Naive thymus-derived CD4-positive, alpha-beta T cell (primary cell): ENCODE measurements at places on chromosomes 3 and 15. TPM values are rescaled to one million over a fixed set of nuclear protein-coding genes. Genes with fewer than 3 reads are reported as not detected.

DNA sequence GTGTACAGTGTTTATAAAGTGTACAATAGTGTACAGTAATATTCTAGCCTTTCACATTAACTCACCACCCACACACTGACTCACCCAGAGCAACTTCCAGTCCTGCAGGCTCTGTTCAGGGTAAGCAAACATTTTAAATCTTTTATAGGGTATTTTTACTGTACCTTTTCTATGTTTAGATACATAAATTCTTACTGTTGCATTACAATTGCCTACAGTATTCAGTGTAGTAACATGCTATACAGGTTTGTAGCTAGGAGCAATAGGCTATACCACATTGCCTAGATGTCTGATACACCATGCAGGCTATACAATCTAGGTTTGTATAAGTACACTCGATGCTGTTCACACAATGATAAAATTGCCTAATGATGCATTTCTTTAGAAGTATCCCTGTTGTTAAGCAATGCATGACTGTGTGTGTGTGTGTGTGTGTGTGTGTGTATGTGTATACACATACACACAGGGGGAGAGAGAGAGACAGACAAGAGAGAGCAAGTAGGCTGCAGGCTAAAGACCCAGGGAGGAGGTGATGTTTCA, 72.5 kb upstream of the PRR23C start:
- no peaks in the 10 kb centered on the region for H3K4me1 ChIP-seq
- no peaks in the 10 kb centered on the region for H3K36me3 ChIP-seq
- no peak for DNase-seq
- H3K27ac ChIP-seq, result no peak overlapping the region
- H3K4me3 ChIP-seq, result no peak overlapping the region
- no peaks in the 10 kb centered on the region for H3K27me3 ChIP-seq

- no peak overlapping the region for H3K27ac ChIP-seq
- H3K36me3 ChIP-seq, result no peaks in the 10 kb centered on the region
- no peaks in the 10 kb centered on the region for H3K4me1 ChIP-seq
- H3K4me3 ChIP-seq, result no peak overlapping the region
- no peaks in the 10 kb centered on the region for H3K27me3 ChIP-seq
Measured at GRCh38 chr15:80203361-80203885, 48.6 kb downstream of the CTXND1 start.

DNA sequence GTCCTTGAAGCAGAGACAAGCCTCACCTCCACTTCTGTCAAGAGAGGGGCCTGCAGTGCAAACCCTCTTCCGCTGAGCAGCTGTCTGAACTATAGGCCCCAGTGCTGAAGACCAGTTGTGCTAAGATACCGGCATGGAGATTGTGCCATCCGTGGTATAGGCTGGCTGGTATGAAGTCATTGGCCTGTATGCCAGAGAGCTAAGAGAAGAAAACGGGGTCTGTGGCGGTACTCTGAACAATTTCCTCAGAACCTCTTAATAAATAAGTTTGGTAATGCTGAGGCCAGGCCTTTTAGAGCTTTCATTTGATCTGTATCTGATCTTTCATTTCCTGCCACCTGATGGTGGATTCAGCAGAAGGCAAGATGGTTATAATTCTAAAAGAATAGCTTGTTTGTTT, 123.0 kb downstream of the LRIG1 start:
- H3K36me3 ChIP-seq, result peaks cover 65% of the 10 kb centered on the region
- H3K27me3 ChIP-seq, result no peaks in the 10 kb centered on the region
- DNase-seq, result no peak
- peaks cover 3% of the 10 kb centered on the region for H3K4me1 ChIP-seq

- no peaks in the 10 kb centered on the region for H3K4me1 ChIP-seq
- no peaks in the 10 kb centered on the region for H3K36me3 ChIP-seq
- no peak overlapping the region for H3K4me3 ChIP-seq
- peaks cover 12% of the 10 kb centered on the region for H3K27me3 ChIP-seq
- no peak overlapping the region for H3K27ac ChIP-seq
Measured at GRCh38 chr3:37447732-37448131, 273.4 kb upstream of the LRRFIP2 start.

DNA sequence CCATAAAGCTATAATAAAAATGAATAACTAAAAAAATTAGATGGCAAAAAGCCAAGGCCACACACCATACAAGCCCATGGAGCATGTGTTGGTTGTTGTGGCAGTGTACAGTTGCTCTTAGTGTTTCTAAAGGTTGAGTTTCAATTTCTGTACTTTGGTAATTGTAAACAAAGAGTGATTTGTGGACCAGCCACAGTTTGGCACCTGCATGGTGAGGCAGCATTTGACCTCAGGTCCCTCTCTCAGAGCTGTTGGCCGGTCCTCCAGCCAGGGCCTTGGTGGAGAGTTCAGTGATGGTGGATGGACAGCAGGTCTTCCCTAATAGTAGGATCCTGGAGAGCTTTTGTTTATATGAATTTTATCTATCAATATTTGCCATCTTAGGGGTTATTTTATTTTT, 5.6 kb downstream of the ACAD9 start:
- H3K4me1 ChIP-seq, result peaks cover 10% of the 10 kb centered on the region
- H3K27me3 ChIP-seq, result no peaks in the 10 kb centered on the region
- no peak for DNase-seq
- H3K4me3 ChIP-seq, result no peak overlapping the region

DNA sequence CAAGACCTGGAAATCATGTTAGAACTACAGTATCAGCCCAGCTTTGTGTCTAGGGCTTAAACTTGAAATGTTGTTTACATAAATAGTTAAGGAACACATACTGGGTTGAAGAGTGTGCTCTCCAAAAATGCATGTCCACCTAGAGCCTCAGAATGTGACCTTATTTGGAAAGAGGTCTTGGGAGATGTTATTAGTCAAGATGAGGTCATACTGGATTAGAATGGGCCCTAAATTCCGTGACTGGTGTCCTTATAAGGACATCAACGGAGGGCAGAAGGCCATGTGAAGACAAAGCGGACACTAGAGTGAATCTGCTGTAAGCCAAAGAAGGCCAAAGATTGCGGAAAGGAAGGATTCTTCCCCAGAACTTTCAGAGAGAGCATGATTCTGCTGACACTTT, 759.2 kb upstream of the CFAP20DC start:
- H3K4me3 ChIP-seq, result no peak overlapping the region
- H3K4me1 ChIP-seq, result no peaks in the 10 kb centered on the region

- no peaks in the 10 kb centered on the region for H3K4me1 ChIP-seq
- H3K27me3 ChIP-seq, result no peaks in the 10 kb centered on the region
- H3K4me3 ChIP-seq, result no peak overlapping the region
- H3K27ac ChIP-seq, result no peak overlapping the region
- no peaks in the 10 kb centered on the region for H3K36me3 ChIP-seq
Measured at GRCh38 chr15:51398626-51399025, 57.2 kb downstream of the GLDN start.

GRCh38 chr3:61030469-61031035, 220.7 kb downstream of the FHIT start:
- H3K27ac ChIP-seq, result no peak overlapping the region
- no peaks in the 10 kb centered on the region for H3K4me1 ChIP-seq
- no peak overlapping the region for H3K4me3 ChIP-seq
- H3K27me3 ChIP-seq, result no peaks in the 10 kb centered on the region
- H3K36me3 ChIP-seq, result no peaks in the 10 kb centered on the region

GRCh38 chr15:43908516-43909050, 81.8 kb downstream of the WDR76 start:
- DNase-seq, result no peak
- no peaks in the 10 kb centered on the region for H3K4me1 ChIP-seq
- H3K4me3 ChIP-seq, result no peak overlapping the region
- no peaks in the 10 kb centered on the region for H3K27me3 ChIP-seq

DNA sequence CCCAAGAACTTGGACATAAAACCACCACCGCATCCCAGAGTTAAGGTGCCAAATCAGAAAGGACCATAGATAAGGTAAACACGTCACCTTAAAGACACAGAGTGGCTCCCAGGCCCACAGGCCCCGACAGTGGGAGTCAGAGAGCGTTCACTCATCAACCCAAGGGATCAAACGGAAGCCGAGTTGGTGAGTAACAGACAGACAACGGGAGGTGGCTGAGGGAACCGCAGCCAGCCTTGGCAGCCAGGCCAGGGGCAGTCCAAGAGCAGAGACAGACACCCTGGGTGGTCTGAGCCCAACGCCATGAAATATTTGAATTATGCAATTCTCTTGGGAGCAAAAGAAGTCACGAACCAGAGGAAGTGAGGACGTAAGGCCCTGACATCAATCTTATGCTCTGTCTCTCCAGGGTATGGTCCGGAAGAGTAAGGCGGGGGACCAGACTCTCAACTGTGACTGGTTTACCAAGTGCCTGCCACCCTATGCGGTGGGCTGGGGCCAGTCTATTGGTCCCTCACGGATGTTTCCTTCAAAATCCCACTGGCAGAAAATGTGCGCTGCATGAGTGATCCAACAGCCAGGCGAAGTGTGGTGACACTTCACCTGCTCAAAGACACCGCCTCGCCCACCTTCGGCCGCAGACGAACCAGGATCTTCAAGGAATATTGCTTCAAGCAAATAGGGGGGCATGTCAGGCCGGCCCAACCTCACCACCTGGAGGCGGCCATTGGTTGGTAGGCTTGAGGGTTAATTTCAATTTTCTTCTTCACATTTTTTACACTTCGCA, 34.3 kb downstream of the TMEM44 start:
- no peaks in the 10 kb centered on the region for H3K36me3 ChIP-seq
- H3K4me3 ChIP-seq, result no peak overlapping the region
- no peak overlapping the region for H3K27ac ChIP-seq

- no peaks in the 10 kb centered on the region for H3K36me3 ChIP-seq
- no peak for DNase-seq
- no peak overlapping the region for H3K27ac ChIP-seq
- no peak overlapping the region for H3K4me3 ChIP-seq
Measured at GRCh38 chr3:26171006-26171405, 381.1 kb downstream of the OXSM start.

The ABI3BP gene
- total RNA-seq, result not detected in 2 replicates

The MORC1 gene
- 0.12 TPM for total RNA-seq

DNA sequence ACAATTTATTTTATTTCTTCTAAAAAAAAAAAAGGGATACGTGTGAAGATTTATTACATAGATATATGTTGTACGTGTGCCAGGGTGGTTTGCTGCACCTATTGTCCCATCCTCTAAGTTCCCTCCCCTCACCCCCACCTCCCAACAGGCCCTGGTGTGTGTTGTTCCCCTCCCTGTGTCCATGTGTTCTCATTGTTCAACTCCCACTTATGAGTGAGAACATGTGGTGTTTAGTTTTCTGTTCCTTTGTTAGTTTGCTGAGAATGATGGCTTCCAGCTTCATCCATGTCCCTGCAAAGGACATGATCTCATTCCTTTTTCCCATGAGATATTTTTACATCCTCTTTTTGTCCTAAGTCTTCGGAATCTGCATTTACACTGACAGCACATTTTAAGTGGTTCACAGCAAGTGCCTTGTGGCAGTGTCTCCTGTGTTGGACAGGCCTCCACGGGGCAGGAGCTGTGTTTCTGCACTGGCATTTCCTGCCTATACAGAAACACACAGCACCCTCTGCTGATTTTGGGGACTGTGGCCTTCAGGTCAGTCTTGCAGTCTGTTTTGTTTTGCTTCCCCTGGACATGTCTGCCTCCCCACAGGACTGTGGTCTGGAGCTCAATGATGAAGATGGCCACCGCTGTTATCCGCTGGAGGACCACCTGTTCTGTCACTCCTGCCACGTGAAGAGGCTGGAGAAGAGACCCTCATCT, 12.7 kb upstream of the SACM1L start:
- peaks cover 19% of the 10 kb centered on the region for H3K36me3 ChIP-seq
- DNase-seq, result no peak
- peaks cover 11% of the 10 kb centered on the region for H3K4me1 ChIP-seq
- H3K27me3 ChIP-seq, result no peaks in the 10 kb centered on the region
- H3K4me3 ChIP-seq, result peak overlapping the region; percentile 55

The PAK6 gene
- 1.9 TPM for total RNA-seq

DNA sequence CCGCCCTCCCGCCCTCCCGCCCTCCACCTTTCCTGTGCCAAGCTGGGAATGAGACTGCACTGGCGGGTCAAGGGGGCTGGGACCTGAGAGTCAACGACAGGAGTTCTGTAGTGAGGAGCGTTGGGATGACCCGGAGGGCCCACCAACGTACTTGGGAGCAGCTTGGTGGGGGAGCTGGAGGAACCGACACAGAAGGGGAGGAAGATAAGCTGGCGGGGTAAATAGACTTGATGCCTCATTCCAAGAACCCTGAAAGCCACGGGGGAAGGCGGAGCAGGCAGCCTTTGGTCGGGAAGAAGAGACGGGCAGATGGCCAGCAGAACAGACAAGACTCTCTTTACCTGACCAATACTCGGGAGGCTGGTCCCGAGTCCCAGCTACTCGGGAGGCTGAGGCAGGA, 277 bp downstream of the FMN1 start:
- no peaks in the 10 kb centered on the region for H3K36me3 ChIP-seq
- peaks cover 9% of the 10 kb centered on the region for H3K4me1 ChIP-seq

DNA sequence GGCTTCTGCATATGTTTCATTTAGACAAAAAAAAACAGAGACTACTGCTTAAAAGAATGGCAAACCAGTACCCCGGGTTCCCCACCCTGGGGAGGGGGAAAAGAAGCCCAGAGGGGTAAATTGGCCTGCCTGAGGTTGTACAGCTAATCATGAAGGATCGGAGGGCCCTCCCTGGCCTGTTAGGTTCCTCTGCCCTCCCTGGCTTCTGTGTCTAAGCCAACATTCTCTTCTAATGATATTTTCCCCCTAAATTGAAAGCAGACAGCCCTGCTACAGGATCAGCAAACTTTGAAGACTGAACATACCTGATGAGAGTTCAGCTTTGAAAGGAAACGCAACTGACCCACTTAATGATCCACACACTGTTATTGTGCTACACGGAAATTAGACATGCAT, 2.5 kb downstream of the ARHGAP31 start:
- no peak overlapping the region for H3K27ac ChIP-seq
- H3K4me3 ChIP-seq, result peak overlapping the region; percentile 21
- no peaks in the 10 kb centered on the region for H3K36me3 ChIP-seq
- H3K27me3 ChIP-seq, result no peaks in the 10 kb centered on the region
- no peak for DNase-seq

DNA sequence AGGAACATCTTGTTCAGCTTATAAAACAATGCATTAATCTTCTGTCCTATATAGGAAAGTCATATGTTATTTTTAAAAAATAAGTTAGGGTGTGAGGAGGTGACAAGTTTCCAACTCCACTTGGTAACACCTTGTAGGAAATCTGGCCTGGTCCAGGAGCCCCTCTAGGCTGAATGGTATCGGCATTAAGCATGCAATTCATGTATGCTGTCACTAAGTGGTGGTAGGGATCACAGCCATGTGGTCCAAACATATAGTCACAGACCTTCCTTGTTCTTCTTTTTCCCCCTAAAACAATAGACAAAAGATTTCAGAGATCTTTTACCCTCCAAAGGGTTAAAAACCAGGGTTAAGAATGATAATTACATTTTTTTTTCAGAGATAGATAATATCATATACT, 4.2 kb upstream of the APBA2 start:
- peaks cover 6% of the 10 kb centered on the region for H3K4me1 ChIP-seq
- no peak overlapping the region for H3K27ac ChIP-seq
- H3K4me3 ChIP-seq, result no peak overlapping the region

GRCh38 chr3:73148682-73149081, 87.2 kb downstream of the EBLN2 start:
- no peak for DNase-seq
- no peaks in the 10 kb centered on the region for H3K36me3 ChIP-seq
- no peaks in the 10 kb centered on the region for H3K4me1 ChIP-seq
- no peak overlapping the region for H3K27ac ChIP-seq
